ENCODE measurements at places on chromosomes 1 and 21.

GRCh38 chr1:236736761-236737160 lies 50.5 kb downstream of the ACTN2 start:
- no peak for DNase-seq

DNA sequence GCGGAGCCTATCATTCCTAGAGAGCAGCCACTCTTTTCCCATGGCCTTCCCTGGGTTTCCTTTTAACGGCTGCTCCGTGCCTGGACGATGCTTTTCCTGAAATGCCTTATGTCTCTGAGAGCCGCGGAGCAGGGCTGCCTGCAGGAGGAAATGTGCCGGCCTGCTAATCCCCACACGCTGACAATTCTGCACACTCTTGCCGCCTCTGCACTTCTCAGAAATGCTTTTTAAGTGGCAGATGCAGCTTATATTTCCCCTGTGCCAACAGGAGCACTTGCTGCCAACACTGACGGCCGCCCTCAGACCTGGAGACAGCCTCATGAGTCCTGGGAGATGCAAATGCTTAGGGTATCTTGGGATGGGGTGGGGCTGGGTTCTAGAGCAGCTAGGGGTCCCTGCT lies 253.2 kb downstream of the GRIK3 start:
- no peak for DNase-seq

DNA sequence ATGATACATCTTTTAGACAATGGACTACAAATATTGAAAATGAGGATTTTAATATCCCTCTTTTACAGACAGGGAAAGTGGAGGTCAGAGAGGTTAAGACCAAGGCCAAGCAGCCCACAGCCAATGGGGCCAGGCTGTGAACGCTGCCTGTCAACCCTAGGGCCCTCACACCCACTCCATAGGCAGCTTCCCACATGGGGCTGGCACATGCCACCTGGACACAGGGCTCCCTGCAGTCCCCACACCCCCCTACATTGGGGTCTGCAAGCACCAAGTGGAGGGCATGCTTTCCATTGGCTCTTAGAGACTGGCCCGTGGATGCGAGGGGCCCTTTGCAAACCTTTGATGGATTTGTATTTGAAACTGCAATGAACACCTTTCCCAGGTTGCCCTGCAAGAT lies 348.5 kb upstream of the VAMP3 start:
- DNase-seq: no peak

GRCh38 chr1:12339396-12339795 lies 109.6 kb downstream of the VPS13D start:
- DNase-seq: no peak

DNA sequence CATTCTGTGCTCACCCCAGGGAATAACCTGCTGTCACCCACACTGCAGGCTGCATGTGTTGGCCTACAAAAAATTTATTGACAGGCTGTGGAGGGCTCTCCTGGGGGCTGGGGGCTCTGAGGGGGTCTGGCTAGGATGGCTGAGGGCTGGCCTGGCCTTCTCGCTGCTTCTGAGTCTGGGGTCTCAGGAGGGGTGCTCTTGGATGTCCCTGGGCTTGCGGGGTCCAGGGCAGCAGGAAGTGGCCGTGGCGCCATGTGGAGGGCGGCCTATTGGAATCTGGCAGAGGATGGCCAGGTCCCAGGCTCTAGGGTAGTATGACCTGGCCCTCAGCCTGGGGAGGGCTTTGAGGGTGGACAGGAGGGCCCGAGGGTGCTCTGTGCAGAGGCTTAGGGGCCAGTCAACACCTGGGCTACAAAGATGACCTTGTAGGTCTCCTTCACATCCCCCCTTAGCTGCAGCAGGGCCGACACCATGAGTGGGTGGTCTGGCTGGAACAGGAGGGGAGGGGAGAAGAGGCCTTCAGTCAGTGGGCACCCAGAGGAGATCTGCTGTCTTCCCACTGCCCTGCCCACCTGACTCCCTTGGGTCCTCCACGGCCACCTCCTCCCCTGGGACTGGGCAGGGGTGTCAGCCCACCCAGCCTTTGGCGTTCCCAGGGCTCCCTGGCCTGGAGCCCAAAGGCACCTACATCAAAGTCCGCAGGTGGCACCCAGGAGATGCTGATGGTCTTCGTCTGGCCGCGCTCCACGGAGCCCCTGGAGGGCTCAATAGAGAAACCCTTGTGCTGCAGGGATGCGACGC lies 3.0 kb upstream of the TMEM52 start:
- DNase-seq: no peak

GRCh38 chr1:84301004-84301784 lies at the start of gene SAMD13:
TSS of gene SAMD13 (plus strand) at chr1:84301708. CDS start at chr1:84303235, 1,527 bp downstream.
- DNase-seq: peak; percentile 16

- DNase-seq: no peak
Measured at GRCh38 chr1:94783342-94784189, 36.6 kb upstream of the SLC44A3 start.

- DNase-seq: no peak
Measured at GRCh38 chr1:19011845-19012231, 55.4 kb upstream of the IFFO2 start.

DNA sequence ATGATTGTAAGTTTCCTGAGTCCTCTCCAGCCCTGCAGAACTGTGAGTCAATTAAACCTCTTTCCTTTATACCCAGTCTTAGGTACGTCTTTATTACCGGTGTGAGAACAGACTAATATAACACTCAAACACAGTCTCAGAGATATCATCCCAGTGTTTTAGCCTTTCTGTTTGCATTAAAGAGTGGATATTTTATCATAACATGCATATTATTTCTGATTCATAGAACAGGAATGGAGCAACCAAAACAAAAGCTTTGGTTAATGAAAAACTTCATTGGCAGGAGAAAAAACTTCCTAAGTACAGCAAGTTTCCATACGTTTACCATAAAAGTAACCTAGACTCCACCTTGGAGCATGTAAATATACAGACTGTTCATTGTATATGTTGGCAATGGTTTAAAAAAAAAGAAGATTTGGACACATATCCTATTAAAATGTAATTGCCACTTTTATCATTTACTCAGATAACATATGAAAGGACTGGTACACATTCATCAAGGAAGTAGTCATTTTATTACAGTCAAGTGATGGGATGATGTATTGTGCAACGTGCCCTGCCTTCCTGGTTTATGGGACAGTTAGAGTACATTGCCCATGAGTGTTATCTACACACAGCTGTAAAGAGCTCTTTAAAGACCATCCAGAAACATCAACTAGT lies 144.8 kb downstream of the ETS2 start:
- no peak for DNase-seq

Measured in neural progenitor cell (in vitro differentiated cells).